ENCODE measurements at places on chromosomes 3 and 15.

DNA sequence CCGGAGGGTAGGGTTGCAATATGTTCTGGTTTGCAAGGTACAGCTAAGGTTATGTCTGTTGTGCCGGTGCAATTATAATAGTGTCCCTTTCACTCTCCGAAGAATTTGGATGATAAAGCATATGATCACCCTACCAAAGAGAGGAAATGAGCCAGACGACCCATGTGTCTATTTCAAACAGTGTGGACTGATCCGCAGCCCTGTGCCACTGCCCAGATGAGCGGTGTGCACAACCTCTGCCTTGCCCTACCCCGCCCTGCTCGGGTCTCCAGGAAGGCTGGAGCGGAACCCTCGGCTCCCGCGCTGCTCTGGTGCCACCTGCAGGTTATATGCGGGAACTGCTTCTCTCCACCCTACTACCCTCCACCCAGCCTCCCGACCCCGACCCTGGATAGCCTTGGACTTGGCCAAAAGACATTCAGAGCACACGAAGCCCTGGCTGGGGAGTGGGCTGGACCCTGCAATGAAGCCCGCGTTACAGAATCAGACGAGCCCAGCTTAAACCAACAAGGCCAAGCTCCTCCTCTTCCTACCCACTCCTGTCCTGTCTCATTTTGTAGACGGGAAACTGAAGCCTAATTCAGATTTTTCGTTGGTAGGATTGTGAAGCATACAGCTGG lies 68.4 kb upstream of the CHRNB4 start:
- DNase-seq, result peak; percentile 38

GRCh38 chr3:128621931-128622330 lies 28.7 kb downstream of the RPN1 start:
- no peak for DNase-seq

DNA sequence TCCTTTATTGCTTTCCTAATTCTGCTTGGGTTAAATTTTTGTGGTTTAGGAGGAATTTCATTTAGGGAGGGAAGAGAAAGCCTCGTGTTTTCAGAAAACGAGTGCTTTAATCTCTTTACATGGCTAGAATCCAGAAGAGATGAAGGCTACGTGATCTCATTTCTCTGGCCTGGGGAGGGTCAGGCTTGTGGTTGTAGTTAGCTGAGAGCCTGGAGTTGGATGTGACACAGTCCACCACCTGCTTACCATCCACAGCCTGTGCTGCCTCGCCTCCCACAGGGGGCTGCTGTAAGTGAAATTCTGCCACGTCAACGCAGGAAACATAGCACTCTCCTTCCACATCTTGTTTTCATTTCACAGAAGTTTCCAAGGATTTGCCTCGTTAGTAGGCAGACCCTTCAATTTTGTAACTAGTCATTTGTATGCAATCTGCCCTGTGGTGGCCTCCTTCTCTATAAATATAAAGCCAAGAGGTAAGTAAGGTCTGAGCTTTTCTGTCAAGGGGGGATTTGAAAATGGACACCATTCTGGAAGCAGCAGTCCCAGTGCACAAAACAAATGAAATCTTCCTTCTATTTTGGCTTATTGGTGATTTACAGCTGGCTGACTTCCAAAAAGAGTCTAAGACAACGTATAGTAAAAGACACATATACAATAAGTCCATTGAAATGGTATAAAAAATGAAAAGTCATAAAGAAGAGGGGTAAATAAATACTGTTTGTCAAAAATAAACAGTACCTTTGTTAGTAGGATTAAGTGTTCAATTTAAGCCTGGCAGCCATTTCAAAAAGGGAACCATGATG lies 3.4 kb downstream of the GXYLT2 start:
- DNase-seq, result no peak

DNA sequence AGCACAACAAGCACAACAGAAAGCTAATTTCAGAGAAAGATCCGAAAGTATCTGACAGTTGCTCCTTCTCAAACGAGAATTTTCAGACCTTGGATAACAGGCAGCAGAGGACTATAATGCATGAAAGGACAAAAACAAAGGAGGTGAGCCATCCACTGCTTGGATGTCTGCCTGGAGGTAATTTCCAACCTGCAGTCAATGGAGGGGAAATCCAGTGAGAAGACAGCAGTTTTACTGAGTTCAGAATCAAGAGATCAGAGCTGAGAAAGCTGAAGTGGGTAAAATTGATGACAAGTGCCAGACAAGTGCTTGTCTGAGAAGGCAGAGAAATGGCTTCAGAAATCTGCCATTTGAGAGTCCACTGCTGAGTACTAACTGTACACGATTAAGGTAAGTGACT lies 22.1 kb downstream of the UBE3A start:
- DNase-seq, result peak; percentile 61

DNA sequence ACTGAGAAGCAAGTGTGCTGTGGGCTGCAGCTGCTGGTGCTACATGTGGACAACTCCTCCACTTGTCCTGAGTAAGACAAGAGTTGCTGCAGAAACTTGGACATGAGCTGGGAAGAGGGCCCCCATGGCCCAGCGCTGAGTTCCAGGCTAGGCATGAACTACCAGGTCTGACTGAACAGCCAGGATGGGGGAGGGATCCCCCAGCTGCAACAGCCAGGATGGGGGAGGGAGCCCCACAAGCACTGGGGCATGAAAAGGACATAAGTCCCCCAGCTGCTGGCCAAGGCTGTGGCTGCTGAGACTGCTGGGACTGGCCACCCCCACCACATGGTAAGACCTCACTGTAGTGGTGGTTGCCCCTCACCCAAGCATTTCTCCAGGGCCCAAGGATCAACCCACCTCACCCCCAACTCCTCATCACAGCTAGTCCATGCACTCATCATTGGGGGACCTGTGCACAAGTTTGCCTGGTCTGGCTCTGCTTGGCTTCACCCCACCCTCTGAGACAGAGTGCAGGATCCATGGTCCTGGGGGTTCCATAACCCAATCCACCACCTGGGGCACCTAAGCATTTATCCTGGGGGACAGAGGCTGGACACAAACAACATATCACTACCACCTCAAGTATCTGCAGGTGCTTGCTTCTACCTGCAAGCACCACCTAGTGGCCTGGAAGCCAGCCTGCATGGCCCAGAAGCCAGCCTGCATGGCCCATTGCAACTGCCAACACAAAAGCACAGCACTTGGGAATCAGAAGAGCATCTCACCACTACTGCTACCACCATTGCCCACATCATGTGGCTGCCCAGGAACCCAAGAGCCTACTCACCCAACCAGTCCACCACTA lies 84.5 kb upstream of the STT3B start:
- peak; percentile 60 for DNase-seq

- no peak for DNase-seq
Measured at GRCh38 chr3:73225146-73225855, 163.8 kb downstream of the EBLN2 start.

DNA sequence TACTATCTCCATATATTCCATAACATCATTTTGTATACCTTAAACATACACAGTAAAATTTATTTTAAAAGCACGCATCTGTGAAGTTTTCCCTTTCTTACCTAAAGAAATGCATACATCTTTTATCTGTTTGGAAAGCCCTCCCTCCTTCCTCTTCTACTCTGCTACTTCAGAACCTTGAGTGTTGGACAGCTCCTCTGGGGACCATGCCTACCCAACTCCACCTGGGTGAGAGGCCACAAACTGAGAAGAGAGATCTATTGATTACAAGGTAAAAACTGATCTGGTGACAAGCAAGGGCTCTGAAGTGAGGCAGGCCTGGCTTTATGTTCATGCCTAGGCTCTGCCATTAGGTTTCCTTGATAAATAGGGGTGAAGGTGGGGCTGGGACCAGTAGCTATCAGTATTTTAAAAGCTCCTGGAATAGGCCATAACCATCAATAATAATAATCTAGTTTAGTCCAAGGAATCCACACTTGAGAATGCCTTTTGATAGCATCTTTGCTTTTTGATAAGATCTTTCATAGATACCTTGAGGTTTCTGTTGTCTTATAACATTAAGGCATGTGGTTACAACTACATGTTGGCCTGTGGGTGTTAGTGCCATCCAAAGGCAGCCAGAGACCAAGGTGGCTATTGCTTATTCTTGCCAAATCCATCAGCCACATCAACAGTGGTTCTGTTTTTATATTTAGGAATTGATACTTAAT lies 148.8 kb downstream of the KCNMB2 start:
- no peak for DNase-seq

DNA sequence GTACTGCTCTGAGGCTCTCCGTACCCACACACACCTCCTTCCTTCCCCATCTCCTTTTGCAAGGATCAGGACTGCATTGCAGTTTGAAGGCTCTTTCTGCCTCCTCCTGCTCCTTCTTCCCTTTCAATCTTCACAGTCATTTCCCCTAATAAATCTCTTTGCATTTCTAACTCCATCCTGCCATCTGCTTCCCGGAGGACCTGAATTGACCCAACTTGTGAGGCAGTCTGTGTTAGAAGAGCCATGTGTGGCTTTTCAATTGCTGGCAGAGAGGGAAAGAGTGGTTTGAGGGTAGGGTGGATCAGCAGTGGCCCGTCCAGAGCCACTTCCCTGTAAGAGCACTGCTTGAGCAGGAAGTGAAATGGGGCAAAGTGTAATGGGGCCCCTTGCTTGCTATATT lies 35.8 kb downstream of the ANAPC13 start:
- no peak for DNase-seq

DNA sequence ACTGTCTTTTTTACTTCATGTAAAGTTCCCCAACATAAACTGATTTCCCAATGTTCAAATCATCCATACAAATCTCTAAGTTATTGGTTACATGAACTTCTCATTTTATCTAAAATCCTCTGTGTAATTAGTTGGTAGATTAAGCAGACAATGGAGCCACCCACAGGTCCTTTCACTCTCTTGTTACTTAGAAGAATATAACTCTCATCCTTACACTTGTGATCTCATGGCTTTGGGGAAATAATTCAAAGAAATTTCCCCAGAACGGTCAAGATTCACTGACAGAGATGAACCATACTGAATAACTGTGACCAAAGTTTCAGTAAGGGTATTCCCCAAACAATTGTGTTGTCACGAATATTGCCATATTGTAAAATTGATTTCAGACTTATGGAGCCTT lies 1102.6 kb upstream of the EPHA6 start:
- DNase-seq, result no peak

GRCh38 chr3:100260081-100260684 lies 609 bp upstream of the TBC1D23 start:
- peak; percentile 11 for DNase-seq

DNA sequence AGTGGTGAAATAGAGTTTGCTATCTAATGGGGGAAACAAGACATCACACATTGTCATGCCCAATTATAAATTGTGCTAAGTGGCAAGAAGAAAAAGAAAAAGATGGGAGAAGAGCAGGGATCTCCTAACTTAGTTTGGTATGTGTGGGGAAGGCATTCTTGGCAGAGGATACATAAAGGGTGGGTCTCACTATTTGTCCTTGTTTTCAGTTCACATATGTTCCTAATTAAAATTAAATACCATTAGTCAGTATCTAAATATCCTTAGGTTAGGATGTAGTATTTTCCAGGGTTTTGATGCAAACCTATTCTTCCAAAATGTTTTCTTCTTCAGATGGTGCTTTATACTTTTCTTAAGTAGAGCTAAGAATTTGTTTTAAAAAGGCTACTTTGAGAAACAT lies 173.7 kb downstream of the B3GALNT1 start:
- no peak for DNase-seq

GRCh38 chr15:91895051-91895450 lies 41.5 kb downstream of the SLCO3A1 start:
- no peak for DNase-seq

DNA sequence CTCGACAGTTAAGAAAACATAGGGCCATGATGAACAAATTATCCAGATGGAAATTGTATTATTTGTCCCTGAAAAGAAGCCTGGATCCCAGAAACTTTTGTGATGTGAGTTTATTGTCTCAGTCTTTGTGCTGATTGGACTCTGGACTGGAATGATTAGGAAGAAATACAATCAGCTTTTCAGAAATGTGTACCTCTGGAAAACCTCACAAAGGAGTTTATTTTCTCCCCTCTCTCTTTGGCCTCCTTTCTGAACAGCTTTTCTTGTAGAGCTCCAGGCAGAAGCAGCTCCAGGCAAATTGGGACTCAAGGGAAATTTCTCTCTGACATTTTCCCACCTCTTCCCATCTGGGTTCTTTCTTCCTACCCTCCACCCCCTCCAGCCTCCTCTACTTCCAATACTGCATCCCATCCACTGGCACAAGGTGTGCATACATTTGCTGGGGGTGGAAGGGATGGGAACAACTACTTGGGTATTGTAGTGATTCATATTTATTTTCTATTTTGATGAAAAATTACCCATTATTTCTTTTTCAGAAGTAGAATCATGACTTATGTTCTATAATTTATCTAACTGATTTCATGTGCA lies 119.7 kb downstream of the CD47 start:
- no peak for DNase-seq

DNA sequence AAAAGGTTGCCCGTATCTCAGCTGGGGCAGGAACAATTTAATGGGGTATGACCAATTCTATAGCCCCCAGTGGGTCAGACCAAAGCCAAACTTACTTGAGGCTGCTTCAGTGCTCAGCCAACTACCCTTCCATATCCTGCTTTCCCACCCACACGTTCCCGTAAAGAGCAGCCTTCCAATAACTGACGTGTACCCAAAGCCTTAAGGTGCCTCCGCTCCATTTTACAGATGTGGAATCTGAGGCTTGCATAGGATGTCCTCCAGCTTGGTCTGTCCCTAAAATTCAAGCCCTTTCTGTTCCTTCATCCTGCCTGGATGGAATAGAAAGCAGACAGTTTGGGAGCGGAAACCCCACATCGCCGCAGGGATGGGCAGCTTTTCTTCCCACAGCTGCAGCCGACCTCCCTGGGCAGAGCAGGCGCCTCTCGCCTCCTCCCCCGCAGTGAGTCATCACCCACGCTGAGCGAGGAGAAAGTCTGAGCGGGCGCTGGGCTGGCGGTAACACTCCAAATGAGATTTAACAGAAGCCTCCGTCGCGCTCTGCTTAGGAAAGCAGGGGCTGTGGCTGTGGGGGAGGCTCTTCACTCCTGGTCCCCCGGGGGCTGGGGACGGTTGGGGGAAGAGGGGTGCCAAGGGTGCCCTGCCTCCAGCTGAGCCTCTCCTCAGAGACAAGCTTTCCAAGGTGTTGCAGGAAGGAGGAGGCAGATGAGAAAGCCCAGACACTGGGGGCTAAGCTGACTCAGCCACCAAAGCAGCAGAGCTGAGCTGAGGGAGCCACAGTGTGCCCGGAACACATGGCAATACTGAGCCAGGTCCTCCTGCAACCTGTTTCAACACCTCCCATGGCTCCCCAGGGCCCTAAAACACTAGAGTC lies 57.8 kb upstream of the HRH1 start:
- DNase-seq, result no peak

GRCh38 chr15:89143503-89144162 lies 55.4 kb downstream of the ABHD2 start:
- peak; percentile 33 for DNase-seq

Data from GM06990 (cell line).